Heart left ventricle (tissue), 16 donors: ENCODE measurements at places on chromosomes 6 and 20. TPM values are rescaled to one million over a fixed set of nuclear protein-coding genes. Genes with fewer than 3 reads are reported as not detected.

GRCh38 chr20:39152126-39152525 lies 190.0 kb downstream of the DHX35 start:
- DNase-seq, result no peak

Gene DDO
- 32.3 TPM for total RNA-seq

GRCh38 chr6:15279047-15279661 lies 33.3 kb downstream of the JARID2 start:
- no peak for DNase-seq

Gene C6orf120
- total RNA-seq, result 21.3 TPM

DNA sequence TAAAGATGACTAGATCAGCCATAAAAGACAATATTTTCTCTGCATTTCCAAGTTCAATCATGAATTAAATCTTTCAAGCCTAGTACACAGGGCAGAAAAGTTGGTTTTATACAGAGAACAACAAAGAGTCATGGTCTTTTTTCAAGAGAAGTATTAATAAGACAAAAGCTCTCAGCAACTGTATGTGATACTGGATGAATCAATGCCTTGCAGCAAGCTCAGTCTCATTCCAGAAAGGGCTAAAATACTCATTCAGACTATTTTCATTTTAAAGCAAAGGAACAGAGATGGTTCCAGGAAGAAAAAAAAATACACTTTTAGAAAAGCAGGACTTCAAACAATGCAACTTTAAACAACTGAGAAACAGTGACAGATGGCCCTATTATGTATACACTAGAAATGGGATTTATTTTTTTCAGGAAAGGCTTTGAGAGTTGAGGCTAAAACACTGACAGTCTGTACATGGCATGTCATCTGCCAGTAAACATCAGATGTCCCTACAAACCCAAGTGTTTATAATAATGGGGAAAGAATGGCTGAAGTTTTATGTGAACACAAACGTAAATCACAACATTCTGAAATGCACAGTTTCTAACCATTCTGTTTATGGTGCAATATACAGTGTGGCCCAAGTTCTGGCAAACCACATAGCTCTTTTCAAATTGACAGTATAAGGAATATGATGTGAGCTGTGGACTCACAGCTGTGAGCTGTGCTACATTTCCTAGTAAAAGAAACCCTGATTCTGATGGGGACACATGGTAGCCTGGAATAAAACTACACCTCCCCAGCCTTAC lies 114.3 kb upstream of the DST start:
- no peak for DNase-seq

GRCh38 chr6:148745926-148746325 lies 904 bp upstream of the UST start:
- no peak for DNase-seq

- no peak for DNase-seq
These were observed 203.8 kb downstream of the ALDH8A1 start for GRCh38 chr6:134746140-134746539.

Gene RING1
- 32.2 TPM for total RNA-seq

Gene POM121L2
- total RNA-seq, result not detected

- no peak for DNase-seq
These were observed 95.2 kb upstream of the HDGFL1 start for GRCh38 chr6:22473991-22474682.

Gene EXOC2
- 16.6 TPM for total RNA-seq

DNA sequence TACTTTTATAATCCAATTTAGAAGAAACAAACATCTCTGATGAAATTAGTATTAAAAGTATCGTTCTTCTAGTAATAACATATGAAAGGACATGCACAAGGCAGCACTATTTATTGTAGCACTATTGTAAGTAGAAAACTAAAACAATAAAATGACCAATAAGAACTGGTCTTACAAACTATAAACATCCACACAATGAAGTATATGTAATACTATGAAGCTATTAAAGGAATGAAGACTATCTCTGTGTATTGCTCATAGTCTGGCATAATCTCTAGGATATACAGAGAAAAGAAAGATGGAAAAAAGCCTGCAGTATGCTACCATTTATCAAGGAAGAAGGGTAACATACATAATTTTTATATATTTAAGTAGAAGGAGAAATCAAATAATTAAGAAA lies 16.7 kb downstream of the LCA5 start:
- DNase-seq, result no peak

- DNase-seq, result no peak
These were observed 93.6 kb downstream of the STXBP5 start for GRCh38 chr6:147297663-147298316.

Gene RAET1G
- not detected for total RNA-seq

- DNase-seq, result no peak
These were observed 1.6 kb downstream of the DNAAF9 start for GRCh38 chr20:3405696-3406358.

- DNase-seq, result no peak
These were observed 42.8 kb upstream of the FAM135A start for GRCh38 chr6:70370496-70370895.

Gene CTSZ
- 97.8 TPM for total RNA-seq

- DNase-seq, result no peak
These were observed 127.4 kb upstream of the GRIK2 start for GRCh38 chr6:101266063-101266462.

Gene OPRM1
- total RNA-seq, result not detected

Gene CRIP3
- 7.6 TPM for total RNA-seq

DNA sequence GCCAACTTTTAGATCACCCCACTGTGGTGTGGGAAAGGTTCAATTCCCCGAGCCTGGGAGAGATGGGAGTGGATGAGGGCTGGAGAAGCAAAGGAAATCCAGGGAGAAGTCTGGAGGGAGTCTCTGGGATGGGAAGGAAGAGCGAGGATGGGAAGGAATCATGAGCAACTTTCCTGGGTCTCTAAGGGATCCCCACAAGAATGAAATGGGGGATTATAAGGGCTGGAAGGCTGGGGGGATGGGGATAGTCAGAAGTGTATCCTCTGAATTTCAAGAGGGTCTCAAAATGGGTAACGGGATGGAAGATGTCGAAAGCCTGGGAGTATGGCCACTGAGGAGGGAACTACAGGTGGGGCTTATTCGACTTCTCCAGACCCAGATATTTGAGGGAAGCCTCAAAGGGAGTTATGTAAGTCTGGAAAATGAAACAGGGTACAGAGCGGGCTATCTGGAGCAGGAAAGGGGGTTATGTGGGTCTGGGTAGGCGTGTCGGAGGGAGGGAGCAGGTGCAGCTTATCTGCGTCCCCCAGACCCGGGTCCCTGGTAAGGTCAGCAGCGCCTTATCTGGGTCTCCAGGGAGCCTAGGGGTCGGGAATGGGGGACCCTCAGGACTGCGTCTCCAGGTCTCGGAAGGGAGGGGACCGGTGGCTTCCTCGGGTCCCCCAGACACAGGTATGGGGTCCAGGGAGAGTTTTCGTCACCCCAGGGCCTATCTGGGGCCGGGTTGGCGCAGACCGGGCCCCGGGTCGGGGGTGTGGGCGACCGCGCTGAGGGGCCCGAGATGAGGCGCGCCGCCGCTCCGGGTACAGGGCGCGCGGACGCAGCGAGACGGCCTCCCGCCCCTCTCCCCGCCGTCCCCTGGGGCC lies 550 bp downstream of the PLAGL2 start:
- DNase-seq, result no peak

Gene C6orf141
- total RNA-seq, result 1.2 TPM

Gene TSPO2
- total RNA-seq, result not detected

Gene C6orf15
- total RNA-seq, result not detected

GRCh38 chr6:32785781-32786533 lies 22.6 kb upstream of the HLA-DQB2 start:
- DNase-seq, result peak; percentile 38

- peak; percentile 92 for DNase-seq
These were observed 522 bp upstream of the EPB41L1 start for GRCh38 chr20:36153736-36154699.

- no peak for DNase-seq
These were observed 26.3 kb downstream of the HECA start for GRCh38 chr6:139161169-139161568.

Gene NFATC2
- 6.3 TPM for total RNA-seq

GRCh38 chr6:45699663-45700062 lies 316.0 kb downstream of the CLIC5 start:
- no peak for DNase-seq

GRCh38 chr20:33732166-33732970 lies 572 bp downstream of the ZNF341 start:
- DNase-seq, result peak; percentile 91

DNA sequence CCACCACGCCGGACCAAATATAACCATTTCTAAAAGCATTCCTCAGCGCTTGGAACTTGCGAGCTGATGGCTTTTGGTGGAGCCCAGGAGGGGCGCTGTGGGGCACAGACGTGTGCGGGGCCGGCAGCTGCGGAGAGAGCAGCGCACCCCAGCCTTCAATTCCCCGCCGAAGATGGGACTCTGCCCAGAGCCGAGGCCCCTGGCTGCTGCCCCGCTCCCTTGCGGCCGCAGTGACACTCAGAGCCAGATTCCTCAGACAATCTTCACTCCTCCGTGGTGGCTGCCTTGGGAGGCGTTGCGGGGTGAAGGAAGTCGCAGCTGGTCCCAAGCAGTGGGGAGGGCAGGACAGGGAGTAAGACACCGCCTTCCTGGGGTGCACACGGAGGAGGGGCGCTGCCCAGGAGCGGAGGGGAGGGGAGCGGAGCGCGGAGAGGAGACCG lies 87.7 kb downstream of the TMEM242 start:
- peak; percentile 61 for DNase-seq

DNA sequence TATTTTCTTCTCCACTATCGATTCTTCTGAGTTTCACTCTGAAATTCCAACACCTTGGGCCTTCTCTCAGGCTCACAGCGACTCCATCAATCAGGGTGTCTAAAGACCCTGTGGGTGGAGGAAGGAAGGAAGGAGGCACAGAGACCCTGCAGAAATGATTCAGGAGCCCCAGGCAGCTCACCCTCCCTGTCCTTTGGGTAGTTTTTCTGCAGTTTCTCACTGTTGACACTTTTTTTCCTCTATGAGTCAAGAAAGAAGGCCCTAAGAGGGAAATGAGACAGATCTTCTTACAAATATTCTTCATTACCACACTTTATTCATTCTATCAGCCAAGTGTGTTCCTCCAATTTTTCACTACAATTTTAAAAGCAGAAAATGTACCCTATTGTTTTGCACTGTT lies 34.2 kb upstream of the TBXT start:
- no peak for DNase-seq

Gene NOX3
- total RNA-seq, result not detected

Gene OXT
- not detected for total RNA-seq

Gene DXO
- total RNA-seq, result 16.1 TPM

DNA sequence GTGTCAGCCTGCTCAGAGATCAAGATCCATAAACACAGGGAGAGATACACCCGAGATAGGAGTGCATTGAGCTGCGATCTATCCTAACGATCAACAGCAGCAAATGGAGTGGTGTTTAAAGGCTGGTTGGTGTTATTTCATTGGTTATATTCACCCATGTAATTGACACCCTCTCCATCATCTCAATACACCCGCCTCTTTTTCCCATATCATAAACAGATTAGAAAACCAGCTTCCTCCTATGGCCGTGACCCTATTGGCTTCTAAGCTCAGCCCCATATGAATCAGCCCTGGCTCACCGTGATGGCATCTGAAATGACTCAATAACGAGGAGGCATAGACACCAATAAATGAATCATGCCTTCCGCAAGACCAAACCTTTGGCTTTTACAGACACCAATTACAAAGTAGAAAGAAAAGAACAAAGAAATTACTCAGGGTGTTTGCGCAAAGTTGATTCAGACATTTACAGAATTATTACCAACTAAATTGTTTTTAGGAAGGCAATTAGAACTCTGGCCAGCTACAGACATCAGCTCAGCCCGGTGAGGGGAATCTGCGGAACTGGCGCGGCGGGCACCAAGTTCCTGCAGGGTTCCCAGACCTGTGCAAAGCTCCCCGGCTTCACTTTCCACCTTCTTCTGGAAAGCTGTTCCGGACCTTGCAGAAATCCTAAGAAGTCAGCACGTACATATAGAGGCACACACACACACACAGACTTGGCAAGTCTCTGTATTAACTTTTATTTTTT lies 11.5 kb downstream of the PMEPA1 start:
- DNase-seq, result no peak

Gene SLC18B1
- 1.4 TPM for total RNA-seq

Gene PSORS1C2
- not detected for total RNA-seq
